Right atrium auricular region (tissue), 2 donors: ENCODE measurements at places on chromosomes 13 and 19.

- DNase-seq, result no peak
These were observed 15.8 kb upstream of the GARIN5A start for GRCh38 chr19:50492303-50493052.

GRCh38 chr19:55580628-55581144 is at the start of gene ZNF579:
ZNF579 (minus strand) TSS chr19:55580848; CDS start chr19:55579639, 1,209 bp downstream.
- DNase-seq, result peak; percentile 82

DNA sequence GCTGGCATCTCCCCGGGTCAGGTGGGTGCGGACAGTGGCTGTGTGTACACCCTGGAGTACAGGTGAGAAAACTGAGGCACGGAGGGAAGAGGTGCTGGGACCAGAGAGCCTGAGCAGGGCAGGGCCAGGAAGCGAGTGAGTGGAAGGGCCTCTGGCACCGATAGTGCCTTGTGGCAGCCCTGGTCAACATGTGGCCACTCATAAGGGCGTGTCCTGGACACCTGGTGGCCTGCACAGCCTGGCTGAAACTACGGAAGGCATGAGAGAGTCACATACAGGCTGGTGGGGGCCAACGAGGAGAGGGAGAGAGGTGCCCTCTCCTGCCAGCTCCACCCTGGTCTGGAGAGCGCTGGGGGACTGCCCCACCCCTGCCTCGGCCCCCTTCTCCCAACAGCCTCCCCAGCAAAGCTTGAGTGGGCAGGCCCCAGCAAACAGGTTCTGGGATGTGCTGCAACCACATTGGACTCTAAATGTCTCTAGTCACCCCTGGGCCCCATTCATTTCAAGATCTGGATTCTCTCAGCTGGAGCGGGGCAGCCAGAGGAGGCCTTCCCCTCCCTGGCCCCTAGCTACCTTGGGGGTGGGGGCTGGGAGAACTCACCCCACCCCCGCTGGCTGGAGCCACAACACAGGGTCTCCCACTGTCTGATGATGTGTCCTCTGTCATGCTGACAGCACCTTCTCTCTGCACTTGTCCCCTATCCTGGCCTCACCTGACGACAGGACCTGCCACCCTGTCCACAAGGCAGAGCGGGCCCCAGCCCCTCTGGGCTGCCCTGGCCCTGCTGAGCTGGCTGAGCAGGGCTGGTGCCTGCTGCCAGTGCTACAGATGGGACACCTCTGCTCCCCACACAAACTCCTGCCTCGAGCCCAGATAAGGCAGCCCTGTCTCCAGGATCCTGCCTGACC is 5.8 kb downstream of the CBARP start:
- DNase-seq, result no peak

DNA sequence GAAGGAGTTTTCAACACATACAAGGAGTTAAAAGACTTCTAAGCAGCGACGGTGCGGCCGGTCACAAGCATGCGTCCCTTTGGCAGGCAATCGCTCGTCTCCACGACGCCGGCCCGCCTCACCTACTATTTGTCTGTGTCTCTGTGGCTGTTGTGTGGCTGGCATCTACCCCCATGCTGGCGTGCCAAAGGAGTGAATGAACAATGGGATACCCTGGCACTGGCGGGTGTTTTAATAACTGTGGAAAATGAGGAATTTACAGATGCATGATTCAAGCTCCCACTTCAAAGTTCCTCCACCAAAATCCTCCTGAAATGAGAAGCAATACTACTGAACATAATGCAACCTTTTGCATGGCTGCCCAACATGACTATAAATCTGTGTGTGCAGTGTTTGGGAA is 176.6 kb downstream of the KLF5 start:
- no peak for DNase-seq

DNA sequence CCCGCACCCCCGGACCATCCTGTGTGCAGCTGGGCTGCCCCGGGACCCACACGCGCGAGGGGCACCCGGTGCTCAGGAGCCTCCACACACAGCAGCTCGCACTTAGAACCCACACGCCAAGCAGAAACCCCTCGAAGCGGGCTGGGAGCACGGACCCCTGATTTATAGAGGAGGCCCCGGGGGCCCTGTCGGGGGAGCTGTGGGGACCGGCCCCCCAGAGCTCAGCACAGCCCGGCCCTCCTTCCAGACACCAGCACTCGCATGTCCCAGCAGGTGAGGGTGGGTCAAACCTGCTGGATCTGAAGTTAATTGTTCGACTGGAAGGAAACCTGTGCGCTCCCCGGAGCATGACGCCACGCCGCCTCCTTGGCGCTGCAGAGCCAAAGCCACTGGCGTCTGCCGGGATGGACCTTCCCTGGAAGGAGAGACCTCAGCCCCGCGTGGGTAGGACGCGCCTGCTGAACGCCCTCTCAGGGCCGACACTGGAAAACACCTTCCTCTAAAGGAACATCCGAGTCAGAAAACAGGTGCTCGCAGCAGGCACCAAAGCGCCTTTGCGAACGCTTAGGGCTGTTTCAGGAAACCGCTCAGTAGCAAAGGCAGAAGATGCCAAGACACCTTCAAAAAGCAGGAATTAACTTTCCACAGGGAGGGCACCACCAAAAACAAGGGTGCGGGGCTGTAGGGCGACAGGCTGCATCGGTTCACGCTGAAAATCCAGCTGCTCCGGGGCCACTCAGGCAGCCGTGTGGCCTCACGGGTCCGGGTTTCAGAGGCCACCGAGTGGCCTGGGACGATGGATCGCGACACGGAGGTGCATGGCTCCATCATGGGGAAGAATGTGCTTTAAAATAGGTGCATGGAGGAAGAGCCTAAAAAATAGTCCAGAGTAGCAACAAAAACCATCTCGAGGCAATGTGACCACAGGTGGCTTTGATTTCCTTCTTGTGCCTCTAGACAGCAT is 37.8 kb upstream of the GRTP1 start:
- no peak for DNase-seq

GRCh38 chr13:78758549-78758948 is 99.6 kb upstream of the OBI1 start:
- DNase-seq, result no peak

DNA sequence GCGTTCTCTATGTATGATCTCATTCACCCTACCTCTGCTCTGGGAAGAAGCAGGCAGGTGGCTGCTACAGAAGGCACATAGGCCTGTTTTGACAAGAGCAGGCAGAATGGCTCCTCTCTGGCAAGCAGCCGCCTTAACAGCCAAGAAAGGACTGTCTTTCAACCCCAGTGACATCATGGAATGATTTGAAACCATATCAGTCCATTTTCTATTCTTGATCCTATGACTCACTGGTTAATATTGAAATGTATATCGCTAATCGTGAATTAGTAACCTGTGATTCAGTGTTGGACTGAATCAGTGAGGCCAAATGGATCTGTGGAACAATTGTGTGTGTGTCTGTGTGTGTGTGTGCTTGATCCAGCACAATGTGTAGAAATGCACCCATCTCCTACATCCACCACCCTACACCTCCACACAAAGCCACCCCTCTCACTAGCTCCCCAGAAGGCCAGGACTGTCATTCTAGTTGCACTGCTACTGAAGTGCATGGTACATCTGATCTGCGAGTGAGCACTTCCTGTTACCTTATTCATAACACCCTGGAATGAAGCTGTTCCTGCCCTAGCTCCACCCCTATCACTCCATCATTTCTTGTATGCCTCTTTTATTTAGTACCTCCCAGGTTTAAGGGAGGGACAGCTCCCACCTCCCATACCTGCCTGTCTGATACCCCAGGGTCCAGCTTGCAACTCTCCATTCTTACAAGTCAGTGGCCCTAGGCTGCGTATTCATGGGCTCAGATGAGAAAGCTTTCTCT is 460.0 kb downstream of the FOXO1 start:
- no peak for DNase-seq

GRCh38 chr13:35953537-35954206 is 177.5 kb downstream of the DCLK1 start:
- peak; percentile 87 for DNase-seq
